ENCODE measurements at places on chromosomes 1 and 21.

DNA sequence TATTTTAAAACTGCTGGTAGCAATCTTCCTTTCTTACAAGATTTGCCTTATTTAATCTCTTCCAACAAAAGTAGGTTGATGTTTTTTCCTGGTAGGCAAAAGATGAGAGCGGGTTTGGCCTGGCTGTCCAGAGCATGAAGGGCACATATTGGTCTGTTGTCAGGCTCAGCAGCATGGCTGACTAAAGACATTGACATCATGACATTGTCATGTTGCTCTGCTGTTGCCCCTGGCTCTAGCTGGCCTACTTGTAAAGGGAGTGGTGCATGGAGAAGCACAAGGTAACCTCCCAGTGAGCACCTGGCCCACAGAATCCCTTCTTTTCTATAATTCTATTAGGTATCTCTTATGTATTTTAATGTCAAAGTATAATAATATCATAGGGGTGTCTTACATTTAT is 23.6 kb downstream of the GNPAT start:
- DNase-seq = no peak

- DNase-seq = no peak
These were observed 41.4 kb upstream of the KIF1B start for GRCh38 chr1:10168912-10169514.

DNA sequence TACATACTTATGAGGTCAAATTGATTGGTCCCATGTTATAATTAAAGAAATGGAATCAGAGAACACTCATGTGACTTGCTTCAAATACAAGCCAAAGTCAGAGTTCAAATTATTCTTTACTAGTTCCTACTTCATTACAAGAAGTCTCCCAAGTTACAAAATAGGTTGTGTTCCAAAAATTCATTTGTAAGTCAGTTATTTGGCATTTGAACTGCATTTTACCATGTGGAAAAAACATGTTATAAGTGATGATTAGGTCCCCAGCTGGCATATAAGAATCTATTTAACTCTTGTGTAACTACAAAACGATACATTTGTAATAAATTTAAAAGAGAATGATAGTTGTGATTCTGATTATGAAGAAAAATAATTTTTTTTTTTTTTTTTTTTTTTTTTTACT is 124.1 kb downstream of the DISP1 start:
- DNase-seq = no peak

DNA sequence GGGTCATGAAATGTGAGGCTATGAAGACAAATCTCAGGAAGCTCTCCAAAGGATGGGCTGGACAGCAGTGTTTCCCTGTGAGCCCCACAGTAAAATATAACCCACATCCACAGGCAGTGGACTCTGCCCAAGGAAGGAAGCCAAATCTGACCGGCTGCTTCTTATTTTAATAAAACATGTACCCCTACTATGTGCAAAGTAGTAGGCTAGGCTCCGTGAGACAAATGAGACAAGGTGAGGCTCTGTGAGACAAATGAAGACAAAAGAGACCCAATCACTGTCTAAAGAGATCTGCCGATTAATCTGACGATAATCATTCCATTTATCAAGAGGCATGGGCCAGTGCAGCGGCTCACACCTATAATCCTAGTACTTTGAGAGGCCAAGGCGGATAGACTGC is 2.1 kb downstream of the ASAP3 start:
- DNase-seq = no peak

DNA sequence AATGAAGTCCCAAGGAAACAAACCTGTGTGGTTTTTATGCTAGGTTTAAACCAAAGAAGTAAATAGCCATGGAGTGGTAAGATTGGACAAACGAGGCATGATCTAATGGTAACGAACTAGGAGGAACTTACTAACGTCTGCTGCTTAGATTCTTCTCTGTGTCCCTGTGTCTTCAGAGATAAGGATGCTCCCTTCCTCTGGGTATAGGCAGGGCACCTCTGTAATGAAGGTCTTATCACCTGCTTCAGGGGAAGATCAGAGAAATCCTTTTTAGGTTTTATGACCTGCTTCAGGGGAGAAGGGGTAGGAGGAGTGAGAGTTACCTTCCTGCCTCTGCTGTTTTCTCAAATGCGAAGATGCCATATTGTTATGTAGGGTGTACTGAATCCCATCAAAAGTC is 214.9 kb upstream of the L1TD1 start:
- no peak for DNase-seq

DNA sequence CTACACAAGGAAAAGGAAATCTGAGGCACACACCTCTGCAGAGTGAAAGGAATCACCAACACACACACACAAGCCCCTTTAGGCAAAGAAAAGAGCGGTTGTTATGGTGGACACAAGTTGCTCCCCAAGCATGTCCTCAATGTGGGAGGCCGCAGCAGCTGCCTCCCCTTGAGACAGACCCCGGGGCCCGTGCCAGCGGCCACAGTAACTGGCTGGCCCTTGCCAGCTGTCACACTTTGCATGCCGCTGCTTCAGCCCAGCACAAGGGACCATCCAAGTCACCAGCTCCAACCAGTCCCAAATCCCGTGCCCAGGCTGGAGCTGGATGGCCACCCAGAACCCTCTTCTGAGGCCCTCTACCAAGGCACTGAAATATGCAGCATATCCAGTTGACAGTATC is 2.9 kb upstream of the OLIG1 start:
- no peak for DNase-seq

- no peak for DNase-seq
These were observed 24.6 kb upstream of the PRSS38 start for GRCh38 chr1:227790868-227791267.

Measured in activated gamma-delta T cell treated with anti-CD3 and anti-CD28 coated beads, Interleukin-2, amount 50 U/mL, for 16 hours (primary cell).